Stimulated activated CD8-positive, alpha-beta memory T cell treated with anti-CD3 and anti-CD28 coated beads, Interleukin-15, amount 100 ng/mL, for 48 hours (primary cell): ENCODE measurements at places on chromosomes 1 and 21.

- DNase-seq: peak; percentile 41
Observed at GRCh38 chr1:43509740-43510375, 20.8 kb upstream of the PTPRF start.

DNA sequence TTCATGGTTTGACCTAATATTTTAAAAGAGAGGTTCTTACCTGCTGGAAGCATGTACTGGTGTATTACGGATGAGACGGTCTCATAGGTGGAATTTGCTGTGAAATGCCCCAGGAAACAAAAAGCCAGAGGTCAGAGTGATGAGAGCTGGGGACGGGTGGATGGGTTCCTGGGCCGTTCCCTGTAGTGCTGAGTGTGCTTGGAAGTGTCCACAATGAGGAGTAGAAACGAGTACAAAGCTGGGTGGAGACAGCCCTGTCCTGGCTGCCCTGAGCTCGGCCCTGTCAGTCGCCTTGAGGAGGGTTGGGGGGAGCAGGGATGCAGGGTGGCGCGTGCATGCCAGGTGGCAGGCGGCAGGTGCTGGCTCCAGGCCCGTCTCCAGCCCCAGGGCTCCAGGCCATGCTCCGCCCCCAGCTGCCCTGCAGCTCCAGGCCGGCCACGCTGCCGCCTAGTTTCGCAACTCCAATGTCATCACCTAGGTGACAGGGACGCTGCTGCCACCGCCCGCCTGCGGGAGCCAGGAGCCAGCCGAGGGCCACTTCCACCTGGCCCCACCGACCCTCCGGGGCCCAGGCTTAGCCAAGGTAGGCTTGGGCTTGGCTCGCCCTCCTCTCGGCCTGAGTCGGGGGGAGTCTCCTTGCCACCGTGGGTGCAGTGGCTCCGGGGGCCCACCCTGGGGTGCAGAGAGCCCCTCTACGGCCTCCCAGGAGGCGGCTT lies 16.4 kb downstream of the TP73 start:
- no peak for DNase-seq

GRCh38 chr1:57727121-57727520 lies 303.3 kb upstream of the DAB1 start:
- DNase-seq: no peak

- no peak for DNase-seq
Observed at GRCh38 chr1:208534599-208534897, 290.4 kb upstream of the PLXNA2 start.

- DNase-seq: no peak
Observed at GRCh38 chr1:232507571-232507970, 122.4 kb downstream of the SIPA1L2 start.

DNA sequence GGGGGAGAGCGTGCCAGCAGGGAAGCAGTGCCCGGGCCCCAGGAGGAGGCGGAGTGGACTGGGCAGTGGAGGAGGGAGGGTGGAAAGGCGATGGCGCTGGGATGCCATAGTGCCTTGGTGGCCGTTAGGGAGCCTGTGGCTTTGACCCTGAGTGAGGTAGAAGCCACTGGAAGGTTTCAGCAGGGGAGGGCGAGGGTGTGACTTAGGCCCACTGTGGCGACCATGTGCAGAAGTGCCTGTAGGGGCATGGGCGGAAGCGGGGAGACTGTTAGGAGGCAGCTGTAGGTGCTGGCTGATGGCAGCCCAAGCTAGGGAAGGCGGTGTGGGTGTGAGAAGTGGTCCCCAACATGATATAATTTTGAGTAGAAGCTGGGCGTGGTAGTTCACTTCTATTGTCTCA lies 28.2 kb downstream of the LHX4 start:
- DNase-seq: no peak

- no peak for DNase-seq
Observed at GRCh38 chr1:76939050-76939816, 72.0 kb downstream of the ST6GALNAC5 start.

GRCh38 chr21:42768324-42769121 lies 110.8 kb downstream of the WDR4 start:
- no peak for DNase-seq

- no peak for DNase-seq
Observed at GRCh38 chr1:113805639-113806038, 6.6 kb downstream of the RSBN1 start.

DNA sequence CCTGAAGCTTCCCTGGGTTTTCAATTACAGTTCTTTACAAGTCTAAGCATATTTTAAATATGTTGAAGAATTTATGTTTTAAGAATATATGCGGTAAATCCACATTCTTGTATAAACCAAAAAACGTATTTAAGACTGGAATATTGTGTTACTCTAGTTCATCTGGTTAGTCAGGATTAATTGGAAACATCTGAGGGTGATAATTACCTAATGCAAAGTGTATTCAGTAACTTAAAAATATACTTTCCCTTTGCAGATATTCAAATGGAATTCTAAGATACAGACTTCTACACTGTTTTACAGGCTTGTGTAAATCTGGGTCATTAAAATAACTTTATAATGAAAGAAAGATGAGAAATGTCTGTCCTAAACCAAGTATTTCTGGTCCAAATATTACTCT lies 302.0 kb downstream of the VAV3 start:
- DNase-seq: no peak

GRCh38 chr1:220013497-220013896 lies 32.8 kb downstream of the EPRS1 start:
- no peak for DNase-seq

DNA sequence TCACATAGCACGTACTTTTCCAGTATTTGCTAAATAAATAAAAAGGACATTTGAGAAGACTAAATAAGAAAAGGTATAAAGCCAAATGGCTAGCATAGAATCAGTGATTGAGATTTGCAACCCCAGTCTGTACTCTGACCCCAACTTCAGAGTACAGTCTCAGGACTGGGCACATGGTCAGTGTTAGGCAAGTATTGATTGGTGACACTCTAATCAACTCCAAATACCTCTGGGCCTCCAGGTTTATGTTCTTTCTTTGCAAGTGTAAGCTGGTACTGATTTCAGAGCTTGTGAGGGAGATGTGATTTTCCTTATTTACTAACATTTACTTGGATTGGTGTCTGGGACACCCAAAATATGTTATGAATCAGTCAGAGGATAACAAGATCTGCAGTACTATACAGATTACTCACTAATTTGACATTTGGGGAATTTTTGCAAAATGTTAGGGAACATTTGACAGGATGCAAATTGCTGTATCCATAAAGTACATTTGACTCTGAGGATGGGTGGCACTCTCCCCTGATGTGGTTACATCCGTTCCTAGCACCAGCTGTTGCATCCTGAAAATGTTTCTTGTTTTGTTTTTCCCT lies 34.2 kb downstream of the LMO4 start:
- no peak for DNase-seq

- no peak for DNase-seq
Observed at GRCh38 chr1:3349161-3349967, 105.1 kb upstream of the ARHGEF16 start.

DNA sequence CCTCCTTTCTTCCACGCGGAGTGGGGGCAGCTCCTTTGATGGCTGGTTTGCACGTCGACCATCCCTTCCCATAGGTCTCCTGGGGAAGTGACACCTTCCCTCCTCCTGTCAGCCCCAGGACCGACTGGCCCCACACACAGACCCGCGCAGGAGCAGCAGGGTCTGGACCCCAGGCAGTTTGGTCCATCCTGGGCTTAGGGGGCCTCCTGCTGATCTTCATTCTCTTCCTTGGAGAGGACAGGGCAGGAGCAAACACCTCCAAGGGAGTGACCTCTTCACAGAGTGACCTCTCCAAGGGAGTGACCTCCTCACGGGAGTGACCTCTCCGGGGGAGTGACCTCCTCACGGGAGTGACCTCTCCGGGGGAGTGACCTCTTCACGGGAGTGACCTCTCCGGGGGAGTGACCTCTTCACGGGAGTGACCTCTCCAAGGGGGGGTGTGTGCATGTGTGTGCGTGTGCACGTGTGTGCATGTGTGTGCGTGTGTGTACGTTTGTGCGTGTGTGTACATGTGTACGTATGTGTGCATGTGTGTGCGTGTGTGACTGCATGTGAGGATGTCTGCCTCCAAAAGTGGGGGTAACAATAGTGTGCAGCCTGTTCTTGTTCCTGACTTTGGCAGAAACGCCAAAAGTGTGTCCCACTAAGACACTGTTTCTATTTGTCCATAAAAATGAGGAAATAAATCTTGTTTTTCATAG lies 29.8 kb downstream of the COL6A1 start:
- no peak for DNase-seq

DNA sequence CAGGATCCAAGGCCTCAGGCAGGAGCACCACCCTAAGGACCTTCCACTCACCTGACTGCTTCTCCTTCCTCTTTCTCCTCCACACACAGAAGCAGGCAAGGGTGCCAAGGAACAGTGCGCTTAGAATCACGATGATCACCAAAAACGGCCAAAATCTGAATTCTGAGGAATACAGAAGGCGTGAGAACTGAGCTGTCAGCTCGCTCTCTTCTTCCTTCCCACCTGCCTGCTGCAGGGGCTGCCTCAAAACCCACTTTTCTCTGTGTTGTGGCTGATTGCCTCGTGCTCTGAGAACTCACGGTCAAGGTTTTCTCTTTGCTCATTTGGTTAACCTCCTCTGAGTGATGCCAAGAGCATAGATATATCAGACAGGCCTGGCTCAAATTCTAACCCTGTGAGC lies 23.8 kb downstream of the CD244 start:
- no peak for DNase-seq

DNA sequence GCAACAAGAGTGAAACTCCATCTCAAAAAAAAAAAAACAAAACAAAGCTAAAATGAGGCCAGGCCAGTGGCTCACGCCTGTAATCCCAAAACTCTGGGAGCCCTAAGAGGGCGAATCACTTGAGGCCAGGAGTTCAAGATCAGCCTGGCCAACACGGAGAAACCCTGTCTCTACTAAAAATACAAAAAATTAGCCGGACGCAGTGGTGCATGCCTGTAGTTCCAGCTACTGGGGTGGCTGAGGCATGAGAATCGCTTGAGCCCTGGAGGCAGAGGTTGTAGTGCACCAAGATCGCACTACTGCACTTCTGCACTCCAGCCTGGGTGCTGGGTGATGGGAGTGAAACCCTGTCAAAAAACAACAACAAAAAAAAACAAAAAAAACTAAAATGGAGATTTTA lies 191.2 kb upstream of the SGIP1 start:
- DNase-seq: no peak

DNA sequence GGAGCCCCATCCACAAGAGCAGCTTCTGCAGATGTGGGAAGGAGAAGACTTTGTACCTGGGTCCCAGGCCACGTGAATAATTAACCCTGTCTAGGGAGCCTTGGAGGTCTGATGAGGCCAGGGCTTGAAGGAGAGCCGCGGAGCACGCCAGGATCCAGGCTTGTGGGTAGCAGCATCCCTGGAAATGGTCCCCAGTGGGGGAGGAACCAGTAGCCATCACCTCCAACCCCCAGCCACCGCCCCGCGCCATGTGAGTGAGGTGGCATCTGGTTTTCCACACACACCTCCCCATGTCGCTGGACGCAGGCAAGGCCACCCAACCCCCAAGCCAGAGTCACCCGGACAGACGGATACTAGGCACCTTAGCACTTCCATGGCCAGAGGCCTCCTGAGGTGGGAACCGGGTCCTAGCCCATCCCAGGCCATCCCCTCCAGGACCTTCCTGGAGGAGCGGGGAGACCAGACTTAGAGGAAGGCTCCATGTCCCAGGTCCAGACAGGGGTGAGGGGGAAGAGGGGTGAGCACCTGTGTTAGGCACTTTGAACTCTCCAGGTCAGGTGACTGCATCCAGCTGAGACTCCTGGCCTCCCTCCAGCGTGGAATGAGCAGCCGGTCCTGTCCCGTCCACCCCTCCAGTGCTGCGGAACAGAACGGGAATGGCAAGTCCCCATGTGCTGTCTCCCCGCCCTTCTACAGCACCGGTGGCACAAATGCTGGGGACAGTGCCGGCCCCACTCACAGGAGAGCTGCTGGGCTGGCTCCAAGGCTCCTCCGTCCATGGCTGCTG lies 53.2 kb downstream of the RIPK4 start:
- no peak for DNase-seq
